ENCODE measurements at places on chromosomes 6 and 20.

DNA sequence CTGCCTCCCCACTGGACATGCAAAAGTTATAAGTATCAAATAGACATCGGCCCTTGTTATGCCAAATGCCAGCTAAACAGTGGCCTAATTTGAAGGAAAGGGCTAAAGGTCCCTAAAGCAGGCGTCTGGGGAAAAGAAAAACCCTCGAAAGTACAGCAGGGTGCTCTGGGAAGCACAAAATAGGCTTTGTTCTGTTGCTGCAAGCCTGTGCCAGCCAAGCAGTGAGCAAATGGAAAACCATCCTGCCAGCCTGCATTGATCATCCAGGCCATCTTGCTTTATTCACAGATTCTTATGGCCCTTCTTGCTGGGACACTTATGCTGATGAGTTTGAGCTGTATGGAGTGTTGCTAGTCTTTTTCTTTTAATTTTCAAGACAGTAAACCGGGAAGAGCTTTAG is 62.2 kb upstream of the PLEKHG1 start:
- DNase-seq: no peak

- DNase-seq: no peak
Observed at GRCh38 chr6:114007516-114007915, 36.6 kb upstream of the HDAC2 start.

GRCh38 chr6:157050537-157051265 is 272.6 kb downstream of the TMEM242 start:
- DNase-seq: peak; percentile 71

DNA sequence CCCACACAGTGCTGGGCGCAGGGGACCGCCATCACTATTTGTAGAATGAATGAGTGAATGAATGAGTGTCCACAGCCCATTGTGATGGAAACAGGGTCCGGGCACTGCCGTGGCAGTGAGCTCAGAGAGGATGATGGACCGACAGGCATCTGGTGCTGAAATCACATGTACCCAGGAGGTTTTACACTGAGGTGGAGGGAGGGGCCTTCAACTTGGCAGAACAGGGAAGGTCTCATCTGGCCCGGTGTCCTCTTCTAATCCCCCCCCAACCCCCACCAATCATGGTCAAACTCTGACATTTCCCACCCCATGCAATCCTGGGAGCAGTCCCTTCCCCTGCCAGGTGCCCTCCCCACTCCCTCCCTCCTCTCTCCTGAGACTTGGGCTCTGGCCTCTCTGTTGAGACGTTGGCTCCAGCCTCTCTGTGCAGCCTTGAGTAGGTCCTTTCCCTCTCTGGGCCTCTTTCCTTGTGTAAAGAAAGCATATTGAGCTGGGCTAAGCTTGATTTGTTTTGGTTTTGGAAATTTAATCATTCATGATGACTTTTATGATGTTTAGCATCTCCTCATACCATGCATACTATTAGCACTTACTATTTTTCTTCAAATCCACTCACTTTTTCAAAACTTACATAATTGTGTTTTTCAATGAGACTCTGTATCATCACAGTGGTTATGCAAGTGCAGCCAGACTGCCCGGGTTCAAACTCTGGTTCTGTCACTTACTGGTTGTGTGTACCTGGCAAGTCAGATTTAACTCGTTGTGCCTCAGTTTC is 10.8 kb downstream of the KIAA1755 start:
- DNase-seq: no peak

DNA sequence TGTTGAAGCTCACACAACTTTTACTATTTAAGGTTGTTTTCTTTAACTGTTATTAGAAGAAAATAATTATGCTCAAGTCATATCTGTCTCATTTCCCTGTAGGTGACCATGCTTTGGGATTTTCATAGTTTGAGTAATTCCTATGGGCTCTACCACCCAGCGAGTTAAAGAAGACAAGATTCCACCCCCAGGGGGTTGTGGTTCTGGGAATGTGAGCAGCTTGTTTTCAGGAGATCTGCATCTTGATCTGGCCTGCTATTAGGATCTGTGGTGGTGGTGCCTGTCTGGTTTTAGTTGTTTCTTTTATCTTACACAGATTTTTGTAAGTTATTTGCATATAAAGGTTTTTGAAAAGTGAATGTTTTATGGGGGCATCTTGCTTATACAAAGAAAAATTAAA is 20.2 kb upstream of the REV3L start:
- DNase-seq: no peak

GRCh38 chr20:16821211-16822089 is 73.3 kb downstream of the OTOR start:
- no peak for DNase-seq

DNA sequence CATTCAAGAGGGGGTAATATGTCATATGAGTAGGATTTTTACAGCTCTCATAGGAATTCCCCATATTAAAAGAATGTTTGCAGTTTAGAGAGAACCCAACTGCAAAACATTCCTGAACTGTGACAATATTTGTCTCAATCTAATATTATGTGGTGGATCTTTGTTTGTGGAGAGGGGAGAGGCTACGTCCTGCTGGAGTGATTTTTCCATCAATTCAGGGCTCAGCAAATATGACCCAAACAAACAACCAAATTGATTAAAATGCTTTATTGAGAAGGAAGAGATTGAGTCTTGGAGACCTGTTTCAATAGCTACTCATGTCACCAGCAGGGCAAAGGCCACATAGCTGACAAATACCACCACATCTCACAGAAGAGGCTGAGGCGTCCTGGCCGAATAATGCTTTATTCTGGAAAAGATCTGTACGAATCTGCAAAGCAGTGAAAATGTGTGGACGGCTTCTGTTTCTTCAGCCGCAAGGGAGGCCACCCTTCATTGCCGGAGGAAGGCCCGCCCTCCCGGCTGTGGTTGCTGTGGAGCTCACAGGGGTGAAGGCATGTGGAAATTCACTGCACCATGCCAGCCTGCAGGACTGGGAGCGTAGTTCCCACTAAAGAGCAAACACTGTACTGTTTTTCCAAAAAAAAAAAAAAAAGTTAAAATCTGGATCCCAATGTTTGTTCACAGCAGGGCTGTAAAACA is 89.7 kb upstream of the QKI start:
- DNase-seq: no peak

GRCh38 chr6:123116370-123116769 is 120.3 kb downstream of the CLVS2 start:
- DNase-seq: no peak

DNA sequence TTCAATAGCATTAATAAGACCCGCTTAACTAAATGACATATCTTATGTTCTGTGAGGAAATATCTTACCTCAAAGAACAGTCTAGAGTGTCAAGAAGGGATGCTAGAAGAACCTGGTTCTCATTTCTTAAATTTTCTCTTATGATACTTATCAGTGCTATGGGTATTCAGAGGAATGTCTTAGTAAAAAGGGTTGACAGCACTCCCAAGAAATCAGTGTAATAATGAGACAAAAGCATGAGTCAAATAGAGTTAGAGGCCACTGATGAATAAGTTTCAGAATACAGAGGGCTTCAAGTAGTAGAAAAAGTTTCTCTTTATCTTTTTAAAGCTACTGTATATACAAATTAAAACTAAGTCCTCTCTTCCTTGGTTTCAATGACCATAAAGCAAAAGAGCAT is 242.8 kb downstream of the GJA1 start:
- DNase-seq: no peak

DNA sequence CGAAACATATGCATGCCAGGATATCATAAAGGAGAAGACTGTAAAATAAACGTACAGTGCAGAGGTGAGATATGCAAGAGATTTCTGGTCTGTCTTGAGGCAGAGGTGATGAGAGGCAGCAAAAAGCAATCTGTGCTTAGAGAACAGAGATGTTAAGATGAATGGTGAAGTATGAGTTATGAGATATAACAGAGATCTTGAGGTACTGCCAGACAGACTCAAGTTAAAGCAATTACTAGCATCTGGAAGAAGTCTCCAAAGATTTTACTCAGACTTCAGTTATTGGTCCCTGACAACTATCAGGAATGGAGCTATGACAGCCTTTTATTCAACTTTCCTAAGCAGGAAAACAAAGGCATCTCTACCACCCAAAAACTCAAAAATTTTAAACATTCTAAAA is 122.8 kb upstream of the DST start:
- DNase-seq: no peak

- no peak for DNase-seq
Observed at GRCh38 chr20:48180618-48181017, 395.3 kb upstream of the SULF2 start.

DNA sequence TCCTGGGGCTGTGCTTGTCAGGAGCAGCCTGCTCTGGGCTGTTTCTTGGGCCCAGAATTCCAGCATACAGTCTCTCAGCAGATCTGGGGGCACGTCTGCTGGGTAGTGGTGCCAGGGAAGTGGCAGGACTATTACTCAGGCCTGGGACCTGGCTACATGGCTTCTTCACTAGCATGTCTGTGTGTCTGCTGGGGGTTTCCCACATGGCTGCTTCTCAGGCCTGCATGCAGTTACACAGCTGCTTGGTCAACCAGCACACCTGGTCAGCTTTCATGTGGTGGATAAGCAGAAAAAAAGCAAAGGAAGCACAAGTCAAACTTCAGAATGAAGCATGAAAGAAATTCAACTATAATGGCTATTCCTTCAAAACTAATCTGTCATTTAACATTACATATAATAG is 316.2 kb upstream of the NOX3 start:
- no peak for DNase-seq

- no peak for DNase-seq
Observed at GRCh38 chr6:163630572-163630971, 216.1 kb downstream of the QKI start.

- no peak for DNase-seq
Observed at GRCh38 chr20:57596998-57597939, 23.0 kb downstream of the ZBP1 start.

- no peak for DNase-seq
Observed at GRCh38 chr6:98779618-98780017, 54.8 kb upstream of the POU3F2 start.

- DNase-seq: no peak
Observed at GRCh38 chr20:50826121-50826520, 31.3 kb downstream of the BCAS4 start.

- DNase-seq: no peak
Observed at GRCh38 chr6:30192076-30192475, 21.1 kb downstream of the TRIM26 start.

DNA sequence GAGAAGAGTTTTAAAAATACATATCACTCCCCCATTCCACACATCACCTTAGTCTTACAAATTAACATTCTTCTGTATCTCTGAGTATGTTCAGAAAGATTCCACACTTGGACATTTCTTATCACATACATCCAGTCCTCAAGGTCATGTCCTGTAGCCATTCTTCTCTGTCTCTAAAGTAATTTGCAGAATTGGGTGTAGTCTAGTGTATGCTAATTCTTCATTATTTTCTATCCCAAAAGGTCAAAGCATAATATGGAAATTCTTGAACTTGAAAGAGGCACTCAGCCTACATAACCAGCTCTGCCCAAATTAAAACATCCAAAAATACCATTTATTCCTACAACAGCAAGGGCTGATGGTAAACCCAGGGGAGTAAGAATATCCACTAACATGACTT is 286.0 kb downstream of the HAO1 start:
- no peak for DNase-seq

DNA sequence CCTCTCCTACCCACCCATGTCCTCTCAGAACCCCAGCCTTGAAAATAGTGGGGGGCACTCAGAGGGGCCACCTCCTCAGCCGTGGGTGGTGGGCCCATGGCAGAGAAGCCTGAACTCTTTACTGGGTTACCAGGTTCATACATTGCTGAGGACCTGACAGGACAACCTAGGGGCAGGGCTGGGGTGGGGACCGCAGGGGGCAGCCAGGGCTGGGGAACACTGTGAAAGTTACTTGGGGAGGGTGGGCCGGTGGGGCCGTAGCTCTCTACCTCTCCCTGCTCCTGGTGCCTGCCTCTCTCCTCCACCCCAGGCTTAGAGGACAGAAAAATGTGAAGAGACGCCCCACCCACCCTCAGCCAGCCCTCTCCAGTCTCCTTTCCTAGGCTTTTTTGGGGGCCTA is 15.4 kb downstream of the MDFI start:
- DNase-seq: no peak

DNA sequence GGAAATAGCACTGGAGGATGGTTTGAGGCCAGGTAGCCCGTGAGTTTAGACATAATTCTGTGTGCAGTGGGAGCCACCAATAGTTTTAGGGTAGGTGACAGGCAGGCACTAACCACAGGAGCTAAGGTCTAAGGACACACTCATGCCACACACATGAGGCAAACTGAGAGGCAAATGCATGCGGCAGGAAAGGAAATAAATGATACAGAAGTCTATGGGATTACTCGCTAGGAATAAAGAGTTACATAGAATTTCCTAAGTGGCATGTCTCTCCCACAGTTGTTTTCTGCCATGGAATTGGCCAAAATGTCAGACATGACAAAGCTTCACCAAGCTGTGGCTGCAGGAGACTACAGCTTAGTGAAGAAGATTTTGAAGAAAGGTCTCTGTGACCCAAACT is 4.9 kb downstream of the ANKRD66 start:
- DNase-seq: no peak

DNA sequence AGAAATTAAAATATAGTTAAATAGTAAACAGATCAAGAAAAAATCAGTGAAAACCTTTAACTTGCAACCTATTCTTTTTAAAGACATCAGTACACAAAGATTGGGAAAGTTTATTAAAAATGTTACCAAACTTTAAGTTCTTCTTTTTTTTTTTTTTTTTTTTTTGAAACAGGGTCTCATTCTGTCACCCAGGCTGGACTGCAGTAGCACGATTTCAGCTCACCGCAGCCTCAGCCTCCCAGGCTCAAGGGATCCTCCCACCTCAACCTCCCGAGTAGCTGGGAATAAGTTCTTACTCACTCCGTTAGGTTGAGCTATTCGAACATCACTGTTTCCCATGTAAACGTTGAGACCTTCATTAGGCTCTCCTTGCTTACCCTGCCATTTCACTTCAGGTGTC is 5.6 kb downstream of the MAP3K5 start:
- DNase-seq: no peak

DNA sequence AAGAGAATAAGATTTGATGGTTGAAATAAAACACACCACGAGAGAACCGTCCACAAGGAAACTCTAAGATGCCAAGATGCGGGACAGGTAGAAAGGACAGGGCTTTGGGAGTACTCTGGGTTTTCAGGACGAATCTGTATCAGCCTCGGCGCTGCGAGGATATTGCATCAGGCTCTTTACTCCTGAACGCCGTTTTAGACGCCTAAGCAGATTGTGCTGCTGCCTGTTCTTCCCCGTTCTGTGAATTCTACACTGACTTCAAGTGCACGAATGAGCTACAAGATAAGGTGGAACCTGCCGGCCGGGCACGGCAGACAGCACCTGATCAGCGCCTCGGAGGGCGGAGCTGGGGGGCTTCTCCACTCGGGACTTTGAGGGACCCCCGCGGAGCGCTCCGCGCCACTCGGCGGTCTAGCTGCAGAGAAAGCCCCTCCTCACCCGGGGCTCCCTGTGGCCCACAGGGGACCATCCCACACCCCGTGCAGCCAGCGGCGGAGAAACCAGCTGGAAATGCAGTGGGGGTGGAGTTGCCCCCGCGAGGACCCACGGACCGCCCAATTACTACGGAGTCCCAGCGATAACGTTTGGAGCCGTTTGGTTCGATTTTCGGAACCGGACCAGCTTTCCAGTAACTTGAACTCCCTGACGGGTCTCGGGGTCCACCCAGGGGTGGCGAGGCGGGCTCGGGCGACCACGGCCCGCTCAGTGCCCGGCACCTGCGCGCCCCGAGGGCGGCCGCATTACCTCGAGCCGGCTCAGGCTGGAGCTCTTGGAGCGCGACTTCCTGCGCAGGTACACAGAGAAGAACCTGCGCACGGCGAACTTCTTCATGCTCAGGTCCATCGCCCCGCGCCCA is 646 bp downstream of the RPS6KA2 start:
- DNase-seq: no peak

GRCh38 chr20:20018366-20018765 is 1.2 kb downstream of the NAA20 start:
- DNase-seq: no peak

Data from NCI-H1417 treated with DMSO at 0.1 percent for 48 hours (cell line).